ENCODE measurements at places on chromosomes 3 and 15.
A peak's percentile ranks its signal among the peaks of the same experiment; 100 is the strongest.

- no peak for DNase-seq
Measured at GRCh38 chr15:69947394-69947793, 150.3 kb downstream of the TLE3 start.

DNA sequence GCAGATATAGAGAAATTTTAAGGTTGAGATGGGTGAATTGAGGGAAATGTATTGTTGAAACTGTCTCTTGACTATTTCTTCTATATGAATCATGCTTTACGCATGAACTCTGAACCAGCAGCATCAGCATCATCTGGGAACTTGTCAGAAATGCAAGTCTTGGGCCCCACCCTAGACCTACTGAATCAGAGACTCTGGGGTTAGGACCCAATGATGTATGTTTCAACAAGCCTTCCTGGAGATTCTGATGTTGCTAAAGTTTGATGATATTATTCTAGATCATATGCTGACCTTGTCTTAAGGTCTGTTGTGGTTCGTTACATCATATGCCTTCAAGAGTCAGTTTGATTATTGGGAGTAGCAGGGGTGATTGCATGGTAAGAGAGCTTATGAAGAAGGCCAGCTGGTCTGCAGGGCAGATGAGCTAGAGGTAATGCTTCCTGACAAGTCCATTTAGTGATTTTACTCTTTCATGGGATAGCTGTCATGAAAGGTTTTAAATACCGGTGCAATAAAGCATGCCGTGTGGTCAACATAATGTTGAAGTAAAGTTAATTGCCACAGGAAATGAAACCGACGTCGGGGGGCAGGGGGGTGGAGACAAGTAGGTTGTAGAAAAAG lies 152.4 kb upstream of the MRPL3 start:
- DNase-seq: no peak

DNA sequence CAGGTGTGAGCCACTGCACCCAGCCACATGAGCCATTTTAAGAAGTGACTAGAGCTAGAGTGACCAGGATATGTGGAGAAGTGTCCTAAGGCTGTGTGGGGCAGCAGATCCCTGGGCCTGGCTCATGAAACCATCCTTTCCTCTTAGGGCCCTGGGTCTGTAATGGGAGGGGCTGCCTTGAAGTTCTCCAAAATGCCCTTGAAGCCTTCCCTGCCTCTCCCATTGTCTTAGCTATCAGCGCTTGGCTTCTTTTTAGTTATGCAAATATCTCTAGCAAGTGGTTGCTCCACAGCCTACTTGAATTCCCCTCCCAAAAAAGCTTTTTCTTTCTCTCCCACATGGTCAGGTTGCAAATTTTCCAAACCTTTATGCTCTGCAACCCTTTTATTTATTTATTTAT lies 112.4 kb upstream of the SPATA16 start:
- DNase-seq: no peak

GRCh38 chr3:72082186-72082715 lies 297.3 kb upstream of the PROK2 start:
- no peak for DNase-seq

DNA sequence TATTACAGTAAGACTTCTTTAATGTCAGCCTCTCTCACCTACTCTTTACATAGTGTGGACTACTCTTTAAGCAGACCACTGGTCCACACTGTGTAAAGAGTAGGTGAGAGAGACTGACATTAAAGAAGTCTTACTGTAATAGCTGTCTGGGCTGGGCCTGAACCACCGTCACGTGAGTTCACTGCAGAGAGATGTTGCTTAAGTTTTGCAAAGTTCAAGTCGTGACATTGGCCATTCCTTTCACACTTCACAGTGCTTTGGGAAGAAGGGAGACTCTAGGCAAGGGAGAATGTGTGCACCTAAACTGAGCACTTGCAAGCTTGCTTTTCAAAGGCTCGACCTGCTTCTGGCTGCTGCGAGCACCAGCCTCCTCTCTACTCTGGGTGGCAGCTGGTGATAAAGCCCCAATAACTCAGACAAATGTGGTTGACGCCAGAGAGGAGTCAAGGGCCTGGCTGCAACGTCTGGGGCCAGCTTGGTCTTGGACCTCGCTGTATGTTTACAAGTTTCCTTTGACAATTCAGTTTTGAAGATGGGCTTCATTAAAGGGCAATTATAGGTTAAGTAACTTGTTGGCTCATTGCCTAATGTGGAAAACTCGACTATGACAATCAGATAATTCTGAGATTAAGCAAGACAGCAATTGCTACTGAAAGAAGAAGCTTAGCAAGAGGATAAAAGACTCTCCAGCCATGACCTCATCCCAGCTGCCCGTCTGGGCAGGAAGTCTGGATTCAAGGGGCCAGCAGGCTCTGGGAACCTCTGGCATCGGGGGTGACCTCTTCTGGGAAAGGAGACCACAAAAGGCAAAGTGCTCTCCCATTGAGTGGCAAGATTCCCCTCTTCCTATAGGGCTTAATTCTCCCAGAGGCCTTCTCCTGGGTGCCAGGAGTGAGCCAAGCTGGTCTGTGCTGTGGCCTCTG lies 242.1 kb upstream of the TLE3 start:
- peak; percentile 28 for DNase-seq

DNA sequence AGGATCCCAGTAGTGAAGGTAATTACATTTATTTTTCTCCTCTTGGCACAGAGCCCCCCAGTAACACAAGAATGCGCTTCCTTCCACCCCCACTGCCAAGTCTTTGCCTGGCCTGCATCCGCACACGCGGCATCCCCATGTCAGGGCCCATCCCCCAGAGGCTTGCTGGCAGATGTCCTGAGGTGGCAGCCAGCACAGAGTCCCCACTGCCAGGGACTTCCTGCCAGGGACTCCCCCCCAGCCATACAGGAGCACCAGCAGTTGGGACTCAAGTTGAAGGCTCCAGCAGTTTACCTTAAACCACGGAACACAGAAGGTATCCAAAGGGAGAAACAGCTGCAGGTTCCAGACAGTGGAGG lies 41.0 kb downstream of the MEGF11 start:
- DNase-seq: no peak

All from GM04504 (cell line).